NCI-H2081 (cell line): ENCODE measurements at places on chromosomes 4 and X.

- DNase-seq, result peak; percentile 42
Observed at GRCh38 chr4:6372649-6373525, 99.5 kb downstream of the PPP2R2C start.

DNA sequence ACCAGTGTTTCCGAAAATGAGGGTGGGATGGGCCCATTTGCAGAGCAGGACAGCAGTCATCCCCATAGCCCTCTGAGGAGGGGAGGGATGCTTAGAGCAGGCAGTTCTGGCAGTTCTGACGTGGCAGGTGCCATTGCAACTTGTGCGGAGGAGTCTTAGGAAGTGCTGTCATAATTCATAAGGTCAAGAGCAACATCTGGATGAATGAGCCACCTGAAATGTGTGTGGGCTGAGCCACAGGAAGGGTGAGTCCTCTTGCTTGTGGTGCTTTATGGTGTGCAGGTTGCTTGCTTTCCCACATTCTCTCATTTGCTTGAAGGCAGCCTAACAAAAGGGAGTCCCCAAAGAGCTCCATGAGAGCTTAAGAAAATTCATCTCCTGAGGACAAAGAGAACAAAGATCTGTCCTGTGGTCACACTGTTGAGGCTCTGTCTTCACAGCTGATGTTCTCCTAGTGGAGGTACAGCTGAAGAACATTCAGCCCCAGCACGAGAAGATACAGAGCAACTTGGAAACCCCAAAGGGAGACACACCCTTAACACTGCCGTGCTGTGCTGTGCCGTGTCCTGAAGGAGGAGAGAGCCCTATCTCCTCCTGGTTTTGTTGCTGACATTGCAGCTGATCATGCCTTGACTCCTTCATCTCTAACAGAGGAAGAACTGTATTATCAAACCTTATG, 60.3 kb downstream of the DLG3 start:
- DNase-seq, result no peak

DNA sequence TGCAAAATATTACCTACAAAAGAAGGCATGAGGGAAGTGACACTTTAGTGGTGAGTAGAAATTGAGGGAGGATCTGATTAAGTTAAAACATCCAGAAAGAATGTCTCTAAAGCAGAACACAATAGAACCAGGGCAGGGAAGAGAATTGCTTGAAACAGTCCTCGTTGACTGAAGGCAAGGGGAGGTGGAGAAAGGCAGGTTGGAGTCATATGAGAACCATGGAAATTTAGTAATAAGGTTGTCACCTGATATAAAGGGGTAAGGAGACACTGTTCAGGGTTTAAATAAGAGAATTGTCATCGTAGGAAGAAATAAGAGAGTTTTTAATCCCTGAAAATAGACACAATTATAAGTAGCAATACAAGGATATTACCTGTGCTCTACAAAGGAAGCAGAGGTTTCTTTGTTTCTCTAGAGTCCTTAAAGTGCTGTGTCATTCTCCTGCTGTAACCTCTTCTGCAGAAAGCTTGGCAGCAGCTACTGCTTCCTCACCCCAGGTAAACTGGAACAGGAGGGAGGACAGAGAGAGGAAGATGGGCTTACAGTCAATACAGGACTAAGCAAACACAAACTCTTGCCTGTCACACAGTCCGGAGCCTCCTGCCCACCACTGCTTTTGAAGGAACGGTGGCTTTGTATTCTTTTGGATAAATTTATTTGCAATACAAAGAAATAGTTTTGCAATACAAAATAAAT, 258.4 kb downstream of the PPARGC1A start:
- no peak for DNase-seq

- no peak for DNase-seq
Observed at GRCh38 chr4:2938906-2939305, 24.3 kb downstream of the NOP14 start.

DNA sequence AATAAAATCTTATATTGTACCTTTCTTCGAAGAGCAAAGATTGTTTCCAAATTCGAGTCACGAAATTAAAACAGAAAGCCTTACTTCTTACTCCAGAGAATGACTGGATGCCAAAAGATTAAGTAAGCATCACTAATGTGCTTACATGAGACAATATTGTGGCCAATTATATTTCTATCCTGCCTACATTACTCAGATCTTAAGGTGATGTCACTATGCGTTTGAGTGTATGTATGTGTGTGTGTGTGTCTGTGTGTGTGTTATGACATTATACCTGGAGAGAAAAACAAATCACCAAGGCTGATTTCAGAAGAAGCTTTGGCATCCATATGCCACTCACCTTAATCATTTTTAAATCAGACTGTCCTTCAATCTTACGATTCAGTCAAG, 556.3 kb downstream of the PPARGC1A start:
- DNase-seq, result no peak

- no peak for DNase-seq
Observed at GRCh38 chrX:147749308-147749707, 162.4 kb upstream of the FMR1 start.

GRCh38 chr4:18593297-18594002, 571.9 kb upstream of the LCORL start:
- peak; percentile 87 for DNase-seq

DNA sequence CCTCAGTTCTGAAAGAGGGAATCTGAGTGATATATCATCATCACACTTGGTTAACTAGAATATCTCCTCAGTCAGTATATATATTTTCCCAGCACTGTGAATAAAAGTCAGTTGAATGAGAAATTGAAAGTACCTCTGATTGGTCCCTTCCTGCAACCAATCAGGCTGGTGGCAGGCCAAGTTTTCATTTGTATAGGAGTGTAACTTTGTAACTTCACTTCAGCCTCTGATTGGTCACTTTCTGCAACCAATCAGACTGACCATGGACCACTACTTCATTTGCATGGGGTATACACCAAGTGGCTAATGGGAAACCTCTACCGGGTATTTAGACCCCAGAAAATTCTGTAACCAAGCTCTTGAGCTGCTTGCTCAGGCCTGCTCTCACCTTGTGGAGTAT, 2.0 kb upstream of the PGK1 start:
- no peak for DNase-seq

GRCh38 chr4:183814461-183814860, 90.6 kb upstream of the STOX2 start:
- no peak for DNase-seq

DNA sequence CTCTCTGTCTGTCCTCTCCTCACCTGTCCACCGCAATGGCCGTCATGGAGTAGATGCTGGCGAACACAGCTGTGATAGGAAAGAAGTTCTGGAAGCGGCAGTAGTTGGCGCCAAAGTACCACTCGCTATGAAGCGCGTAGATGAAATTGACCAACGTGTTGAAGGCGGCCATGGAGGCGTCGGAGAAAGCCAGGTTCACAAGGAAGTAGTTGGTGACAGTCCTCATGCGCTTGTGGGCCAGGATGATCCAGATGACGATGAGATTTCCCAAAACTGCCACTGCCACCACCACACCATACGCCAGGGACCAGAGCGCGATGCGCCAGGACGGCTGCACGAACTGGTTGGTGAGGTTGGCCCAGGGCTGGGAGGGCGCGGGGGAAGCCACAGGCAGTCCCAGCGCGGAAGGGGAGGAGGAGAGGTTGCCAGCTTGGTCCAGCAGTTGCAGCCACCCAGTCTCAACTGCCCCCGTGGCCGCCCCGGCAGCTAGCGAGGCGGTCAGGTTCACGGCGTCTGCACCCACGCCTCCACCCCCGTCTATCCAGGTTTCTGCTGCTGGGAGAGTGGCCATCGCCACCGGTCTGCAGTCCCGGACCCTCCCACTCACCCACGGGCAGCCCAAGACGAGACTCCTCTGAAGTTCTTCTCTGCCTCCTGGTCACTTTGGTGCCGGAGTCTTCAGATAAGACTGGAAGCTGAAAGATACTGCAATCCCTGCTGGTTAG, 518 bp downstream of the TACR3 start:
- DNase-seq, result no peak

DNA sequence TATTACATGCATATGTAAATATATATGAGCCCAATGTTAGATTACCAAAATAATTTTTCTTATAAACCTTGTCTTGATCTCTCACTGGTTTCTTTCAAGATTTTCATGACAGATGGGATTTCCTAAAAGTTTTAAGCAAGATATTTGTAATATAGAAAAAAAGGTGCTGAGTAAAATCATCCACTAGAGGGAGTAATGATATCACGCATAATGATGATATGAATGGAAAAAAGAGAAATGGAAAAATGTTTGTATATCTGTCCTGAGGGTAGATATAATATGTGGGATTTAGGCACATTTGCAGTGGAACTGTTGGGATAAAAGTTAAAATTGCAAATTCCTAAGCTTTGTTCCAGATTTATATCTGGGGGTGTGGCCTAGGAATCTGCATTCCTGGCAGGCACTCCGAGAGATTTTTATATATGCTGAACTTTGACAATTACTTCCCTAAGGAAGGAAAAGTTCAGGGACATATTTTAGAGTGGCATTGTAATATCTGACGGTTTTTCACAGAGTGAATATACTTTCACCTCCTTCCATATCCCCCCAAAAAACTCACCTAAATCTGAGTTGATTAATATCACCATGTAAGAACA, 60.5 kb downstream of the TMA16 start:
- DNase-seq, result peak; percentile 20

DNA sequence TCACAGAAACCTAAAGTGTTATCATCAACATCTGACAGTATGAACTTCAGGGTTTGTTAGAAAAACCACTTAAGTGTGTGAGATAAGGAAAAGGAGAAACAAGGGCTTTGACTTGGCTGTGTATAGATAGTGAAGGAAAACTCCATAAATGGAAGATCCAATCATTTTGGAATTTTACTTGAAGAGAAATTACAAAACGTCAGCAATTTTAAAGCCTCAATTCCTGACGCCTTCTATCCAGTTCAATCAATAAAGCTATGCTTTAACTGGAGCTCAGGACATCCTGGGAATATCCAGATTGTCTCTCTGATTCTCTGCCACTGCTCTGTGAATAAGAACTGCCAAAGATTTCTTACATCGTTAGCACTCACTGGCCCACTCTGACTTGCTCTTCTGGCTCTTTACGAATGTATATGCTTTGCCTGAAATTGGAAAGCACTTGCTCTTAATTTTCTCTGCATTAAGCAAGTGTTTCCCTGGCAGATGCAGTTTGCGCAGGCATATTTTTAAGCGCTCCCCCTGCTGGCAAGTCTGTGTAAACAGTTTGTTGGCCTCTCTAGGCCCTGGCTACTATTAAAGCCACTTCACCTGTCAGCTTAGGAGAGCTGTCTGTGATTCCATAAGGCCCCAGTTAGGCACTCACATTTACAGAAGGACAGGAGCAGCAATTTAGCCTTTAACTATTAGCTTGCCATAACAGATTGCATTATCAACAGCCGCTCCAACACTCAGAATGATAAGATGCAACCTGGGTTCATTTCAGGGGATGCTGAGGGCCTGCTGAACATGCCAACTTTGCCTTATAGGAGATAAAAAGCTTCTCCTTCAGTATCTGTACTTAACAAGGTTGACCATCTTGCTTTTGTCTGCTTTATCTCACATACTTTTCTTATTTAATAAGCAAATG, 251.4 kb upstream of the DDX53 start:
- peak; percentile 36 for DNase-seq

- DNase-seq, result no peak
Observed at GRCh38 chr4:159414305-159414704, 311.4 kb downstream of the RAPGEF2 start.

GRCh38 chrX:53678667-53679066, 7.9 kb downstream of the HUWE1 start:
- no peak for DNase-seq

DNA sequence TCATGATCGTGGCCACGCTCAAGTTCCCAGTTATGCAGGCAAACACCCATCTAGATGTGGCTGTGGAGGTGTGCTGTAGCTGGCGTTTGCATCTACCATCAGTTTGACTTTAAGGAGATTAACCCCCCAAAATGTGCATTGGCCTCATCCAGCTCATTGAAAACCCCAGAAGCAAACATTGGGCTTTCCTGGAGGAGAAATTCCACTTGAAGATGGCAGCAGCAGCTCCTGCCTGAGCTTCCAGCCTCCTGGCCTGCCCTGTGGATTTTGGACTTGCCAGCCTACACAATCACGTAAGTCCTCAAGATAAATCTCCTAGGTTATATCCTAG, 30.2 kb upstream of the SLC25A6 start:
- no peak for DNase-seq

DNA sequence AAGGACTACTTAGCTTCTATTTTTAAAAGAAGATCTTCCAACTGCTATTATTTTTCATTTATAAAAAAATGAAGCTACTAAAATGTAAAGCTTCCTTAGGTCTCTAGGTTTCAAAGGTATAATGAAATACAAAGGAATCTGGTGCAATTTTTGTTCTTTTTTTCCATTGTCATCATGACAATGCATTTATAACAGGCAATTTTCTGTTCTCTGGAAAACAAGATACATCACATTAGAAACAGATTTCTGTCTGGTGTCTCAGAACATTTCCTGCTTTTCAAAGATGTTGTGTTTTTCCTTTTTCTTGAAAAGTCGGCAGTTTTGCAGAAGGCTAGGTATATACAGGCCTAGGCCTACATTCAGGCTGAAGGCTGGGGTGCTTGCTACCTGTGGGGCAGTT, 63.6 kb upstream of the ATP8A1 start:
- no peak for DNase-seq

GRCh38 chr4:173794662-173795061, 264.6 kb upstream of the HAND2 start:
- DNase-seq, result no peak

- DNase-seq, result no peak
Observed at GRCh38 chr4:135731682-135732081, 1530.1 kb upstream of the PABPC4L start.

GRCh38 chrX:107674480-107675364, 46.4 kb downstream of the PRPS1 start:
- no peak for DNase-seq

DNA sequence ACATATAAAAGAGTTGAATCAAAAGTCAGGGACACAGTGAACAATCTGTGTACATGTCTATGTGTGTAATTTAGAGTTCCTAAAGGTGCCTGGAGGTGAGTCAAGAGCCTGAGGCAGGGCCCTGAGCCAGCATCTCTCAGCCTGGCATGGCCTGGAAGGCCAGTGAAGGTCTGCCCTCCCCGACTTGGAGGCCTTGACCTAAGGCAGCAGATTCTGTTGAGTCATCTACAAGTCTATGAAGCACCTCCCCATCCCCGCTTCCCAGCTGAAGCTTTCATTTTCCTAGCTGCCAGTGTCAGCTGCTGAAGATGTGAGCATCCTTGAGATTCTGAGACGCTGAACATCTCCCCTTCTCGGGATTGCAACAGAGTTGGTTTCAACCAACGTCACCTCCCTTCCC, 583.9 kb downstream of the BCOR start:
- DNase-seq, result no peak

- no peak for DNase-seq
Observed at GRCh38 chr4:2245787-2246275, 3.9 kb upstream of the HAUS3 start.

DNA sequence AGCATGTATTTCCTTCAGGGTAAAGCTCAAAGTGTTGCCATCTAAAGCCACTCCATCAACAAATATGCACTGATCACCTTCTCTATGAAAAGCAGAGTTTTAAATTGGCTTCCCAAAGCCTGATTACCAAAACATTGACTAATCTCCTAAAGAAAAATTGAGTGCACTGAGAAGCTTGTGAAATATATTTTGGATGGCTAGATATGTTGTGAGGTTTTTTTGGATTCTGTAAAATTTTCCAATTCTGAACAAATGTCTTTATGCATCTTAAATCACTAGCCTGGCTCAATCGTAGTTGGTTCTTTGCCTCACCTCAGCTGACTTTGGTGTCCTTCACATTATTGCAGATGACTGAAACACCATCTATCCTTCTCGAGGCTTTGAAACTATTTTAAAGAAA, 14.9 kb upstream of the EXOSC9 start:
- DNase-seq, result no peak

GRCh38 chrX:32562261-32562660, 649.1 kb downstream of the DMD start:
- DNase-seq, result no peak
